ENCODE measurements at places on chromosomes 12 and 14.
A peak's percentile ranks its signal among the peaks of the same experiment; 100 is the strongest.

GRCh38 chr14:29653303-29653702, 274.3 kb downstream of the PRKD1 start:
- DNase-seq = no peak

GRCh38 chr12:124754949-124755800, 108.5 kb downstream of the SCARB1 start:
- DNase-seq = peak; percentile 80

DNA sequence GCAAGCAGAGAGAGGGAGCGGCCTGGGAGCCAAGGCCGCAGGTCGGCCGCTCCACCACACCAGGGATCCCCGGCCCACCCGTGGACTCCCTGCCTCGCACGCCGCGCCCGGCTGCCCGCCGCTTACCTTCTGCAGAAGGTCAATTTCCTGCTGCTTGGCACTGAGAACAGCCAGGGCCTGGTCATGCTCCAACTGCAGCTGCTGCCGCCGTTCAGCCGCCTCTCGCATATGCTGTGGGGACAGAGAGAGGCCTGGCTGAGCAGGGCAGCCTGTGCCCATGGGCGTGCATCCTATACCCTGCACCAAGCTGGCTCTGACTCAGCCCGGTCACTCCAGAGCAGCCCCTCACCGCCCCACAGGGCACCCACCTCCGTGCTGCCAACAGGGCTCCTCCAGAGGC, 141.1 kb downstream of the PIWIL1 start:
- DNase-seq = no peak

- peak; percentile 49 for DNase-seq
These were observed 29.8 kb downstream of the GPRC5D start for GRCh38 chr12:12922191-12922616.

- DNase-seq = no peak
These were observed 8.6 kb upstream of the SSTR1 start for GRCh38 chr14:38199076-38199475.

- DNase-seq = no peak
These were observed 9.5 kb downstream of the MED13L start for GRCh38 chr12:116267948-116268347.

GRCh38 chr14:48452437-48452995, 777.1 kb upstream of the MDGA2 start:
- no peak for DNase-seq

- DNase-seq = no peak
These were observed 70.7 kb upstream of the PSMA6 start for GRCh38 chr14:35221462-35221861.

DNA sequence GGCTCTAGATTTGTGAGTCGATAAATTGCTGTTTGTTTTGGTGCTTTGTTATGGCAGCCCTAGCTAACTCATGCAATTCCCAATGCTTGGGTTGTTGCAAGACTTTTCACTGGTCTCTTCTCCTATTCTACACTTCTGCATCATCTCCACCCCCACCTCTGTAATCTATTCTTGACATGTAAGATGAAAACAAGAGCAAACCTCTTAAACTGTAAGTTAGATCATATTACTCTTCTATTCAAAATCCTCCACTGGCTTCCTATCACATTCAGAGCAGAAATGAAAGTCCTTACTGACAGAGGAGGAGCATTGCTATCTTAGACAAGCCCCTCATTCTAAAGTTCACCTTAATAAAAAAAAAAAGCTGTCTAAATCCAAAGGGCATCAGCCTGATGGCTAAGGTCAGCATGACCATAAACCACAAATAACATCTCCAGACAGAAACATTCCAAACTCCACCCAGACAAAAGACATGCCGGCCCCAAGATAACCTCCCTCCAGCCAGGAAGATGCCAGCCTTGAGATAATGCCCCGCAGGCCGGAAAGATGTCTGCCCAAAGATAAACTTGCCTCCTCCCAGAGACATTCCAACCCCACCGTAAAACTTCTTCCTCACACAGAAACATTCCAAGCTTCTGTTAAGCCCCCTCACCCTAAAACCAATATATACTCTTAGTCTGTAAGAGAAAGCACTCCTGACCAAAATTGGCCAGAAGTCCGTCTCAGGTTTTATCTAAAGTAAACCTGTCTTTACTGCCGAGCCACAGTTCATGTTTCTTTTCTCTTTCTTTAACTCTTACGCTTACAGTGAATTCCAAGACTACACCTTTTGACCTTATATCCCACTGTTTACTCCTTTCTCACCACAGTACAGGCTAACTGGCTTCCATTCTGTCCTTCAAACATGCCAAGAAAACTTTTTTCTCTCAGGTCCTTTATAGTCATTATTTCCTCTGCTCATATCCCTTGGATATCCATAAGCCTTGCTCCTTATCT, 308.9 kb downstream of the KCNH5 start:
- peak; percentile 10 for DNase-seq

- DNase-seq = no peak
These were observed 36.2 kb upstream of the NUDT4 start for GRCh38 chr12:93341409-93342049.

DNA sequence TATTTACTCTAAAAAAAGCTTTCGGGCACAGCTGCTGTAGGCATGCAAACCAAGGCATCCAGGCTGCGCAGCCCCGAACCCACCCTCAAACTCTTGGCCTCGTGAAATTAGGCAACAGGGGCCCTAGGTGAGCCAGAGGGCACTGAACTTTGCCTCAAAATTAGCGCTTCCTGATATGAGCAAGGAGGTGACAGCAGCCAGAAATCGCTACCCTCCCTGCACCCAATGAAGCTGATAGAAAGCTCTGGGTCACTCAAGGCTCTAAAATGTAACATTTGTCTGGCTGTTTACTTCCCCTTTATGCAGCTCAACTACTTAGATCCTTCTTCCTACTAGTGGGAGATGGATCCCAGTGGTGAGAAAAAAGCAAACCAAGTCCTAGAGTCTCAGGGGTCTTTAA, 61.8 kb downstream of the PITPNM2 start:
- no peak for DNase-seq

- DNase-seq = peak; percentile 34
These were observed 68.0 kb upstream of the AMIGO2 start for GRCh38 chr12:47147739-47148138.

- DNase-seq = no peak
These were observed 13.0 kb downstream of the ISCU start for GRCh38 chr12:108575199-108575912.

GRCh38 chr12:65960820-65961189, 136.5 kb downstream of the HMGA2 start:
- DNase-seq = no peak

DNA sequence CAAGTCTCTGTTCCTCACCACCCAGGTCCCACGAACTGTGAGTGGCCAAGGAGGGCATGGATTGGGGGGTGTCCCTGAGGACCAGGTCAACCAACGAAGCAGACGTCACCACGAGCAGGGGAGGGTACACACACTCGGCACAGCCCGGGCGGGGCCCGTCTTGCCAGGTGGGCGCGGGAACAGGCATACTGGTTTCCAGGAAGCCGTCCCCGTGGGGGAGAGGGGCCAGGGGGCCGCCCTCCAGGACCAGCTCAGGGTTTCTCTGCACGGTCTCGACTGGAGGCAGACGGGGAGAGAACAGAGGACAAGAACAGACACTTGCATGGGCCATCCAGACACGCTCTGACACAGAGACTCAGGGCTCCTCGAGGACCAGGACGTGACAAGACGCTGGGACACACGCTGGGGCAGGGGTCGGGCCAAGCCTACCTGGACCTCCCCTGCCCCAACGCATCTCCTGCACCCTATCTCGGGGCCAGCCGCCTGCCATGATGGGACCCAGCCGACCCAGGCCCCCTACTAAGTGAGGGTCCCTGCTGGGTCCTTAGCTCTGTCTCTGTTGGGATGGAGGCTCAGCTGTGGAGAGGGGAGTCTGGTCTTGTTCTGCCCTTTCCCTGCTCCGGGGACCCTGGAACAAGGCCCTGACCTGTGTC, 11.3 kb downstream of the ARL6IP4 start:
- DNase-seq = no peak

DNA sequence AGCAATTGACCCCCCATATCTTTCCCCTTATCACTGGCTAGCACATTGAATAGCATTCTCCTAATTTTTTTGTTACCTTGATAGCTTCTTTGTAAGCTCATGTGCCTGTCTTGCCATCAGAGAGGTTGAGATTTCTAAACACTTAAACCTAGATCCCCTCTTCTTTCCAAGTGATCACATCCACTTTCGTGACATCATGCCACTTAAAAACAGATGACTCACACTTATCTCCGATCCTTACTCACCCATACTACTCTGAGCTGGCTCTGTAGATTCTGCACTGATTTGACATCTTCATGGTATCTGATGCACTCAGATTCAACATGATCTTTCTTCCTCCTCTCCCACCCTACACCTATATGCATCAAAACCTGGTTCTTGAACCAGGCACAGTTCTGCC, 10.5 kb downstream of the GPR137C start:
- peak; percentile 60 for DNase-seq

GRCh38 chr14:75626863-75627262, 33.8 kb downstream of the ERG28 start:
- DNase-seq = no peak

DNA sequence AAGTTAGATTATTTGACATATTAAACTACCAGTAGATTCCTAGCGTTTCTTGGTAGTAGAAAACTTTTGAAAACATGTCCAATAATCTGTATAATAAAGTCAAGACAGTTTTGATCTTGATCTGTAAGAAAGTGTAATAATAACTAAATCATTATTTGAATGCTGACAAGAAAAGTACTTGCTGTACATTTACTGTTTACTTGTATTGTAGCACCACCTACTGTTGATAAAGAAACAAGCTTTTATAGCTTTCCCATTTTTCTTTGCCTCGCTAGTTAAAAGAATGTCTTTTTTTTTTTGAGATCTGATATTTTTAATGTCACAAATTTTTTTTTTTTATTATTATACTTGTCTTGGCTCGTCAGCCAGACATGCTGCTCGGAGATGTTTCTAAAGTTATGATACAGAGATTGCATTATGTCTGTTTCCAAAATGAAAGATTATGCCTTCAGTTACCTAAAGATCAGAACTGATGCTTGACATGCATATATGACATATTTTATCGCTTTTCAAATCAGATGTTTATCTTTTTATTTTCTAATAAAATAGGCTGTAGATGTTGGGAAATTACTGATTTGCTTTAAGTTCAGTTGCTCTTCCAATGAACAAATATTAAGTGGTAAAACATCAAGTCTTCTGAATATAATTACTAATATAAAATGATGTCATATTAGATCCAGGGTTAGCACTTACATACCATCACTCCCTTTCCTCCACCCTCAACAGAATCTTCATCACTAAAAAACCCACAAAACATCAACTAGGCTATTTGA, 140.5 kb downstream of the AKAP6 start:
- DNase-seq = peak; percentile 49

DNA sequence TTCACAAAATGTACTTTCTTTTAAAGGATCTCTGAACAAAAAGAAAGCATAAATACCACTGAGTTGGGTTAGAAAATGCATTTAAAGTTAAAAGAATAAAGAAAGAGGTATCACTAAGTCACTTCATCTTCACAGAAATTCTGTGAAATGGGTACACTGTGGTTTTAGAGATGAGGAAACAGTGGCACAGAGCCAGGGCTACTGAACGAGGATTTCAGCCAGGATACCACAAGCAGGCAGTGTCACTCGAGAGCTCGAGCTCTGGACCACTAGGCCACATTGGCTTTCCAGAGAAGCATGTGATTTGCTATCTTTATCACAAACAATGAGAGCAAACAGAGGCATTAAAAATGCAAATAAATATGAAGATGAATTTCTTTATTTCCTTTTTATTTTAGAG, 51.0 kb downstream of the WDHD1 start:
- DNase-seq = peak; percentile 0

DNA sequence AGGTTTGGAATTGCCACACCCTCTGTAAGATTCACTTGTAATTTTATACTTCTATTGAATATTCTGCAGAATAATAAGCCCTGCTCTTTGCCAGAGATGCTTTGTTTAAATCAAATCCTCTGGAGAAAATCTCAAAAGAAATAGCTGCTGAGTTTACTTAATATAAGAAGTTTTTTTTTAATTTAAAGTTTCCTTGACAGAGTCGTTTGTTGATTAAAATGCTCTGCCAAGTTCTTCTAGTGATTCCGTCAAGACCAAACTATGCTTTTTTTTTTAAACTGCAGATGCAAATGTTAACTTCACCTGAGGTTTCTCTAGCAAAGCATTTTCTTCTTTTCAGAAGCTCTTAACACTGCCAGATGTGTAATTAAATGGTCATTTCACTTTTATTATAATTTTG, 13.4 kb upstream of the NAV3 start:
- no peak for DNase-seq

DNA sequence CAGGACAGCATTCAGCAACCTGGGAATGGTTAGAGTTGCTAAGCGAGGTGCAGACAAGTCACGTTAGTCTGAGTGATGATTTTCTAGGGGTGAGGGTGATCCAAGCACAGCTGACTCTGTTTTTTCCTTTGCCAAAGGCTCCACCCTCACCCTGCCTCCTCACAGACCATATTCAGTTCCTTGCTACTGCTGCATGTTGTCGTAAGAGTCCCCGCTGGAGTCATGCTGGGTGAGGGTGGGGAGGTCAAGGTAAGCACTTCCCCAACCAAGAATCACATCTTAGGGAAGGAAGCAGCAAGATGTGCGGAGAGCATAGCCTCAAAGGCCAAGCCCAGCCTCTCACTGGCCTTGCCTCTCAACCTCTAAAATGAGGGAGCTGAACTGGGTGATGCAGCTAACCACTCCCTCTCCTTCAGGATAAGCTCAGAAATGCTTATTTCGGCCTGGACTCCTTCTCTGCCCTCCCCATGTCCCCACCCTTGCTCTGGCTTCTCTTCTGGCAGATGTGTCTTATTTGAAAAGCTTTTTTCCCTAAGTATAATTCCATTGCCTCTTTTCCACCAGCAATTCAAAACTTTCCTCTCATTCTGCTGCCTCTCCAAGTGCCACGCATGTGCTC, 66.9 kb upstream of the ACTN1 start:
- DNase-seq = peak; percentile 53

DNA sequence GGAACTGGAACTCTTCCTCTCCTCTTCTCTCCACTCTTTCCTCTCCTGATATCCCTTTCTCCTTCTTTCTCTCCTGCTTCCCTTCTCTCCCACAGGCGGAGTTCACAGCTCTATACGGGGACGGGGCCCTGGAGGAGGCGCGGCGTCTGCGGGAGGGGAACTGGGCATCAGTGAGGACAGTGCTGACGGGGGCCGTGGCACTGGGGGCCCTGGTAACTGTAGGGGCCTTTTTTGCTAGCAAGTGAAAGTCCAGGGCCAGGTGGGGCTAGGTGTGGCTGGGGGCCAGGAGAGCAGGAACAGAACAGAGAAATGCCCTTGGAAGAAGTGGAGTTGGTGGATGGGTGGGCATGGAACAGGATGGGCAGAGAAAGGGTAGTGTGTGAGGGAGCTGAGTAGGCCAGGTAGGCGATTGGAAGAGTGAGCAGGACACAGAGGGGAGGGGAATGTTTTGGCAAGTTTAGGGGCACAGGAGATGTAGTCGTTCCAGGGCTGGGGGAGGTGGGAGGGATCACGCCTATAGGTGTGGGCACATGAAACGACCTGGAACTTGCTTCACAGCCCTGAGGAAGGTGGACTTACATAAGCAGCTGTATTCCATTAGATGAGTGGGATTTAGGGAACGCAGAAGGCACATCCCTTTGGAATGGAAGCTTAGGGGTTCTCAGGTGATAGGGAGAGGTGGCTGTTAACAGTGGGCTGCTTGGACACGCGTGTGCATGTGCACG, 2.2 kb downstream of the BCL2L2 start:
- DNase-seq = no peak
